SJSA1 (cell line): ENCODE measurements at places on chromosomes 3 and 15. TPM values are rescaled to one million over a fixed set of nuclear protein-coding genes. Genes with fewer than 3 reads are reported as not detected.

ATRIP gene
- total RNA-seq: 4.1 and 9.7 TPM in 2 replicates

GRCh38 chr3:127413871-127414270, 126.0 kb upstream of the PRR20G start:
- no peaks in the 10 kb centered on the region for H3K4me1 ChIP-seq
- no peak overlapping the region for H3K4me3 ChIP-seq
- H3K36me3 ChIP-seq: no peaks in the 10 kb centered on the region
- DNase-seq: no peak
- H3K27me3 ChIP-seq: peaks cover 25% of the 10 kb centered on the region

- H3K4me1 ChIP-seq: peaks cover 19% of the 10 kb centered on the region
- DNase-seq: no peak
- peaks cover 33% of the 10 kb centered on the region for H3K36me3 ChIP-seq
- no peak overlapping the region for H3K4me3 ChIP-seq
- H3K27me3 ChIP-seq: no peaks in the 10 kb centered on the region
- no peak overlapping the region for H3K27ac ChIP-seq
These were observed 90.0 kb downstream of the ETFA start for GRCh38 chr15:76221085-76221767.

GRCh38 chr3:107450254-107450893, 72.4 kb upstream of the BBX start:
- H3K36me3 ChIP-seq: no peaks in the 10 kb centered on the region
- H3K4me3 ChIP-seq: no peak overlapping the region
- H3K4me1 ChIP-seq: no peaks in the 10 kb centered on the region
- no peaks in the 10 kb centered on the region for H3K27me3 ChIP-seq
